ENCODE measurements at places on chromosomes 13 and 19.

GRCh38 chr13:83344518-83344917 lies 537.8 kb downstream of the SLITRK1 start:
- DNase-seq, result no peak

DNA sequence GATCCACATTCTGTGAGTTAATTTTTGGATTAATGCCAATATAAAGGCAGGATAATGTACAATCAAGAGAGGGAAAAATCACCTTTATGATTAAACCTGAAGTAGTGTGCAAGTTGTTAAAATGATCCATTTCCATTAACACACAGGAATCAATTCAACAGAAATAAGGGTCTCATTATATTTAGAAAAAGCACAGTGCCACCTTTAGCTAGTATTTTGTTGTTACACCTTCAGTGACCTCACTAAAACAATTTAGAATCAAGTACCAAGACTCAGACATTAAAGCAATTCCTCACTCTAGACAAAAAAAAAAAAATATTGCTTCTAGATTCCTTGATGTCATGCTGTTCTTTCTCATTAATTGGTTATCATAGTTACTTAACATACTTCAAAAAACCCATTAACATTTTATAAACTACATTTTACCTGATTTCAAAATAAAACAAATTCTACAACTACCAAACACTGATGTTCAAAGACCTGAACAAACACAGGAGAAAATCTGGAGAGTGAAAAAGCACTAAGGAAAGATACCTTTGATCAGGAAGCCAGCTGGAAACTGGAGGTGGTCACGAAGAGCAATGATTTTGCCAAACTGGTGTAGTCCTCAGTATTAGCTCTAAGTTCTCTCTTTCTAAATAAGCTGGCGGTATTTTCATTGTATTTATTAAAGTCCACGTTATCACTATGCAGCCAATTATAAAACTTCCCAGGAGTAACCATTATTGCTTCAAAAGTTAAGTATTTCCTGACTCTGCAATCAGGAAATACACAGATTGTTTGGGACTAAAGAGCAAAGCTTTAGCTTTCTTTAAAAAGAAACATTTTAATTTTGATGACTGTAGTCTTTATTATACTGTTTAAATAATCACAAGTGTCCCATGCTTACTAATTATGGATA lies 115.3 kb downstream of the TBC1D4 start:
- no peak for DNase-seq

GRCh38 chr13:44021422-44021821 lies 141.7 kb downstream of the LACC1 start:
- no peak for DNase-seq

DNA sequence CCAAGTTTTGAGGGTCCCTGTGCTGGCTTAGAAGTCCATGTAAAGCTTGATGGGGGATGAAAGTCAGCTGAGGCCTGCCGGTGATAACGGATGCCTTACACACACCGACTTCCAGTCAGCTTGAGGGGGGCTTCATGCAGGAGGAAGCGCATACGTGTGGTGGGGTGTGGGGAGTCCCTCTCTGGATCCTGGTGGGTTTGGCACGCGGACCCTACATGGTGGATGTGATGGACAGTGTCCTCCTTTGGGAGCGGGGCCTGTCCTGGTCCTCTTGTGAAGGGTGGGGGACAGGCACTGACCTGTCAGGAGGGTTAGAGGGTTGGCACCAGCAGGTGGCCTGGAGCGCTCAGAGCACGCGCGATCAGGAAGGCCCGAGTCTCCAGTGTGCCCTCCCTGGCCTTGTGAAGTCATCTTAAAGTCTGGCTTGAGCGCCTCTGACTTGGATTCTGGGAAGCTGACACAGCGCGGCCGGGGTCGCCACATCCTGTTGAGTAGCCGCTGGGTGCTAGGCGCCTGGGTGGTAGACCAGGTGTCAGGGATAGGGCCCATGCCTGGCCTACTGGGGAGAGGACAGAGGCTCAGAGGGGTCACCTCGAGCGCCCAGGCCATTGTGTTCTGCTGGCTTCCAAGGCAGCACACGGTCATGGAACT lies 2.9 kb downstream of the DAZAP1 start:
- no peak for DNase-seq

DNA sequence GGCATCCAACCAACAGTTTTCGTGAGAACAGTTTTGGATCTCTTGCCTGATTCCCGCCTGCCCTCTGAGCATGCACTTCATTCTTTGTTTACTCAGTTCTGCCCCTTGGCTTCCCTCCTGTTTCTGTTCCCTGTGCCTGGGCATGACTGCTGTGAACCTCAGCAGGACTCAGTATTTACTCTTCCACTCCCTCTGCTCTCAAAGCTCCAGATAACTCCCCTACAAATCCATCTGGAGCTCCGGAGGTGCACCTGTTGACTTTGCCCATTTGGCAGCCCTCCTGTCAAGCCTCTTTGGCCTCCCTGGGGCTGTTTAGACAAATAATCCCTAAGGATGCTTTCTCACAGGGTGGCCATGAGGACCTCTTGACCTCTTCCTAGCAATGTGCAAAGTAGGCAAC lies 34.2 kb upstream of the ARGLU1 start:
- DNase-seq, result no peak

- no peak for DNase-seq
Observed at GRCh38 chr13:50161052-50161451, 145.8 kb downstream of the KCNRG start.

- no peak for DNase-seq
Observed at GRCh38 chr13:85618521-85618920, 180.7 kb downstream of the SLITRK6 start.

GRCh38 chr13:46868091-46868490 lies 28.8 kb downstream of the HTR2A start:
- no peak for DNase-seq

GRCh38 chr13:100658363-100658762 lies 16.2 kb downstream of the TMTC4 start:
- DNase-seq, result no peak

- no peak for DNase-seq
Observed at GRCh38 chr13:108496362-108497210, 132.8 kb upstream of the MYO16 start.

- DNase-seq, result no peak
Observed at GRCh38 chr13:90798381-90798780, 549.1 kb upstream of the MIR17HG start.

- no peak for DNase-seq
Observed at GRCh38 chr13:47399599-47399998, 502.7 kb upstream of the HTR2A start.

- no peak for DNase-seq
Observed at GRCh38 chr13:40483601-40484000, 182.8 kb downstream of the FOXO1 start.

DNA sequence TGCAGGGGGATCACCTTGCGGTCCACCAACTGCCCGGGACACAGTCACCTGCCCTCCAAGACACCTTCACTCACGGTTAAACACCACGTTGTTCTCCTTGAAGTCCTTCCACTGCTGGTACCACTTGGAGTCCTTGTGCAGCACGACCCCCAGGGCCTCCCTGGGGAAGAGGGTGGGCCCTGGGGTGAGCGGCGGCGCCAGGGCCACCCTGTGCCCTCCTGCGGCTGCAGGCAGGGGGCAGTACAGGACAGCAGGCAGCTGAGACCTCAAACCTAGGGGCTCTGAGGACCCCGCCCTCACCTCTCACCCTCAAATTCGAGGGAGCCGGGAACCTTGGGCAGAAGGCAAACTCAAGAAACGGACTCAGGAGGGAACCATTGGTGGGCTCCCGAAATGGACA lies 7.5 kb upstream of the CTXN1 start:
- DNase-seq, result no peak

DNA sequence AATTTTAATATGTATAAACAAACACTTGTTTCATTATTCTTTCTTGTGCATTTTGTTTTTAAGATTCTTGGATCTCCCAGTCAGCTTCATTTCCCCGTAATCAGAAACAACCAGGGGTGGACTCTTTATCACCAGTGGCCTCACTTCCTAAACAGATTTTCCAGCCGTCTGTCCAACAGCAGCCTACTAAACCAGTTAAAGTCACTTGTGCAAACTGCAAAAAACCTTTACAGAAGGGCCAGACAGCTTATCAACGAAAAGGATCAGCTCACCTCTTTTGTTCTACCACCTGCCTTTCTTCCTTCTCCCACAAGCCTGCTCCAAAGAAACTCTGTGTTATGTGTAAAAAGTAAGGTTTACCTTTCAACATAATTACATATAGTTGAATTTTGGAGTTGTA lies 44.3 kb downstream of the ZMYM2 start:
- DNase-seq, result no peak

GRCh38 chr19:54708781-54709180 lies 15.5 kb upstream of the KIR3DL3 start:
- DNase-seq, result no peak

DNA sequence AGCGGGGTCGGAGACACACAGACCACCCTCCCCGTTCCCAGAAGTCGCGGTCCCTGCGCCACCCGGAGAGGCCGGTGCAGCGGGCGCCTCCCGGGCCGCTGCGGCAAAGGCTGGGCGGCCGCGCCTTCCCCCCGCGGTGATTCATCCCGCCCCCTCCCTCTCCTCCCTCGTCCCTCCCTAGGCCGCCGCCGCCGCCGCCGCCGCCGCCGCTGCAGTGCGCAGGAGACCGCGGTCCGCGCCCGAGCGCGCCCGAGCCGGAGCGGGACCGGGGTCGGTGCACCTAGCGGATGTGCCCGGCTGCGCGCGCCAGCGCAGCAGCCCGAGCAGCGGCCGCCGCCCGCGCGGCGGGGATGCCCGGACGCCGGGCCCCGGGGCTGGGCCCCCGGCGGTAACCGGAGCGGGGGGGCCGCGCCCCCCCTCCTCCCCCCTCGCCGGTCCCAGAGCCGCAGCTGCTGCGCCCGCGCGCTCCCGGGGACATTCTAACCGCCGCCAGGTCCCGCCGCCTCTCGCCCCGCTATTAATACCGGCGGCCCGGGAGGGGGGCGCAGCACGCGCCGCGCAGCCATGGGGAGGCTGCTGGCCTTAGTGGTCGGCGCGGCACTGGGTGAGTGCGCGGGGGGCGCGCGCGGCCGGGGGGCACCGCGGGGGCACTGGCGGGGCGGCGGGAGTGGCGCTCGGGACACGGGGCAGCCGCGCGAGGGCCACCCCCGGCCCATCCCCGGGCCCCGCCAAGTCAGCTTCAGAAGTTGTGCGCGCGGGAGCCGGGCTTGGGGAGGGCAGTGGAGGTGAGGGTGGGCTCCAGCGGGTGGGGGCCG lies at the start of gene SCN1B:
TSS of gene SCN1B (plus strand) at position 214 of the 815 bp plus-strand sequence. CDS start at position 565, 351 bp downstream.
- peak; percentile 71 for DNase-seq

DNA sequence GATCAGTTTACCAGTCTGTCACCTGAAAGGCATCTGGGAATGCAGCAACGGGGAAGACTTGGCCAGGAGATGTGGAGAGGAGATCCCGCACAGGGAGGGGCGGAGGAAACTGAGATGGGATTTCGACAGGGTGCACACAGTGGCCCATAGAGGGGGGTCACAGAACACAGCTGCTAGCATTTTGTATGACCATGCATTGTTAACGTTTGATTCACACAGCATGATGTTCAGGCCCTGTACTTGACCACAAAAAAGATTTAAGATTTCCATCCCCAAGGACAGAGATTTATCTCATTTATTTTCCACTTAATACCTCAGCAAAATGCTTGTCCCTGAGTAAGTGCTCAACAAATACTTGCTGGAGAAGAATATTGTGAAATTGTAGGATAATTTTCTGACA lies 63.2 kb downstream of the RAB20 start:
- DNase-seq, result no peak

- no peak for DNase-seq
Observed at GRCh38 chr13:54953786-54954185, 1925.2 kb downstream of the OLFM4 start.

DNA sequence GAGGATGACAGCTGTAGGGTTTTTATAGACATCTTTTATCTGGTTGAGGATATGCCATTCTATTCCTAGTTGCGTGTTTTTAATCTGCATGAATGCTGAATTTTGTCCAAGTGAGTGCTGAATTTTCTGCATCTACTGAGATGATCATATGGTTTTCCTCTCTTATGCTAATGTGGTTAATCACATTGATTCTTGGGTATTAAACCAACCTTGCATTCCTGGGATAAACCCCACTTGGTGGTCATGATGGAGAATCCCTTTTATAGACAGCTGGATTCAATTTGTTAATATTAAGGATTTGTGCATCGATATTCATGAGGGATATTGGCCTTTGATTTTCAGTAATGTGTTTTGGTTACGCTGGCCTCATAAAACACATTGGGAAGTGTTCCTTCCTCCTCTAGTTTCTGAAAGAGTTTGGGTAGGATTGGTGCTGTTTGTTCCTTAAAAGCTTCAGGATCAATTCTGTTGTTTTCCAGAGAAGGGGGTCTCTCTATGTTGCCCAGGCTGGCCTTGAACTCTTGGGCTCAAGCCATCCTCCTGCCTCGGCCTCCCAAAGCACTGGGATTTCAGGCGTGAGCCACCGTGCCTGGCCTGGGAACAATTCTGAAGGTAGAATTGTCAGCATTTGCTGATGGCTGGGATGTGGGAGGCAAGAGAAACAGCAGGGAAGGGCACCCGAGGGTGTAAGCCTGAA lies 7.3 kb upstream of the LINGO3 start:
- no peak for DNase-seq

- DNase-seq, result no peak
Observed at GRCh38 chr19:12885749-12886650, 1.0 kb downstream of the KLF1 start.

DNA sequence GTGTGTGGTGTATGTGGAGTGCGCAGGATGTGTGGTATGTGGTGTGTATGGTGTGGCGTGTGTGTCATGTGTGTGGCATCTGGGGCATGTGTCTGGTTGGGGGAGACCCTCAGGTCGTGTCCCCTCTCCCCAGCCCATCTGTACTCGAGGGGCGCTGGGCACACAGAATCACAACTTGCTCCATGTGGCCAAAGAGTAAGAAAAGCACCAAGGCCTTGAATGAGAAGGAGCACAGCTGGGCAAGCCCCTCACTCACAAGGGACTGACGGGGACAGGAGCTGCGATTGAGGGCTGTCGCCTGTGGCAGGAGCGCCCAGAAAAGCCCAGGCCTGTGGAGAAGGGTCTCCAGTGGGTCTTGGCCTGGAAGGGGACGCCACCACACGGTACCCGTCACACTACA lies 62.8 kb downstream of the PEPD start:
- no peak for DNase-seq

- DNase-seq, result no peak
Observed at GRCh38 chr13:99027661-99028425, 50.0 kb upstream of the DOCK9 start.

- no peak for DNase-seq
Observed at GRCh38 chr19:46125447-46125846, 959 bp upstream of the IGFL3 start.

- DNase-seq, result no peak
Observed at GRCh38 chr19:57537953-57538547, 10.9 kb downstream of the ZNF549 start.

DNA sequence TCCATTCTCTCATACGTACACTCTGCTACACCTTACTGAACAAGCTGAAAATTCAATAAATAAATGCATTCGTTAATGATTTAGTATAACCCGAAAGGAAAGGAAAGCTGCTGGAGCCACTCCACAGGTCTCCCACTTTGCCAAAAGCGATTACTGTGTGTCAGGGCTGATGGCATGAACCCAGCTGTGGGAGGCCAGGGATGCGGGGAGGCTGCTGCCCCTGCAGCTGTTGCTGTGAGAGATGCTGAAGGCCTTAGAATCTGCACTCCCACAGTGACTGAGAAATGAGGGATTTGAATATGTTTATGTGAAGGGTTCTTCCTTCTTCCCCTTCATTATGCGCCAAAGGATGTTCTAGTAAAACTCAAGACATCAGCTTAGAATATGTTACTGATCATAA lies 58.7 kb upstream of the NBEA start:
- DNase-seq, result no peak
